Vagina (tissue), 2 donors: ENCODE measurements at places on chromosomes 7 and 10. TPM values are rescaled to one million over a fixed set of nuclear protein-coding genes. Genes with fewer than 3 reads are reported as not detected.

HSPA12A gene
- total RNA-seq: 28.7 TPM

TRIM73 gene
- 7.4 TPM for total RNA-seq

MPP7 gene
- total RNA-seq: 24.8 TPM

CDC14C gene
- total RNA-seq: not detected

PLXNA4 gene
- total RNA-seq: 14.0 TPM

HMX3 gene
- total RNA-seq: not detected

- DNase-seq: no peak
Observed at GRCh38 chr10:54758791-54759190, 42.2 kb downstream of the PCDH15 start.

GRCh38 chr10:47371629-47372485 lies 12.2 kb downstream of the ZNF488 start:
- peak; percentile 87 for DNase-seq

DNA sequence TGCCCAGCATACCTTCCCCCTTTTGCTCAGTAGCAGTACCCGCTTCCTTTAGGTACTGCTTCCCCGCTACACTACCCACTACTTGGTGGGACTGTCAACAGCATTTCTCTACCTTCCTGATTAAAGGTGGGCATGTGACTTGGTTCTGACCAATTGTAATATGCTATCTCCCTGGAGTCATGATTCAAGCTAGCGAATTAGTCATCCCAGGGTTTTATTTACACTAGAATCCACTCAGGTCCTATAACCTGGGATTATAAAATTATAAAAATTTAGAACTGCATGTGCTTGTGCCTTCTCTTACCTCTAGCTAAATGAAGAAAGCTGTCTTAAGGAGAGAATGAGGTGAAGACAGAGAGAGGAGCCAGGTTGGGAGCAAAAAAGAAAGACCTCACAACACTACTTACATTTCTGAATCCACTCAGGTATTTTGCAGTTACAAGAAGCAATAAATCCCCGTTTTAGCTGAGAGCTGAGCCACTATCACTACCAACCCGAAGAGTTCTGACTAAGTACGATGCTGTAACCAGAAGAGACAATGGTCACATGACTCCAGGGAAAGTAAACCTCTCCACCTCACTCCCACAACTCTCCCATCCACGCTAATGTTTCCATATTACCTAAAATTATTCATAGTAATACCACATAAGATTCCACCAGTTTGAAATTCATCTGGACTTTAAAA lies 9.7 kb downstream of the GBX1 start:
- DNase-seq: no peak

DNA sequence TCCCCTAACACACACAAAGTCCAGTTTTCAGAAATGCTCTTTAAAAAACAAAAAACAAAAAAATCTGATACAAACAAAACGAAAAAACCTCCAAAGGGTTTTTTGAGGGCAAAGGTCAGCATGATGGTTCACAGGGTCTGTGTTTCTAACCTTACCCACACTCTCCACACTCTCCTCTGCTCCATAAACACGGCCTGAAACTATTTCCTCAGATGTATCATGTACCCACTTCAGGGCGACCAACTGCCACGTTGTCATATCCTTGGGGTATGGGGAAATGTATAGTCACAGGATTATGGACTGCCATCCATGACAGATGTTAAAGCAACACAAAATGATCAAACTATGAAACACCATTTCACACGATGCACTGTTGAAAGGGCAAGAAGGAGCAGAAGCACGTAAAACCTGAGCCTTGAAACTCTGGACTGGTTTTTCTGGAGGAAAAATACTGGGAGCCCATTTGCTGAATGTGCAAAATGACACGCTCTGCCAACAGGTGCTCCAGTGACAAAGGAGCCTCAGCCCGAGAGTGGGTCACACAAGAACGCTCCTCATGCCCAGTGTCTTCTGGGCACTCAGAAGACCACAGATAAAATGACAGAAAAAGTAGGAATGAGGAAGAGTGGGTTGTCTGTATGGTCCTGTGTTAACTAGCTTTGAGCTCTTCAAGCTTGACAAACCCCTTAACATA lies 15.8 kb downstream of the NAPEPLD start:
- DNase-seq: no peak

DNA sequence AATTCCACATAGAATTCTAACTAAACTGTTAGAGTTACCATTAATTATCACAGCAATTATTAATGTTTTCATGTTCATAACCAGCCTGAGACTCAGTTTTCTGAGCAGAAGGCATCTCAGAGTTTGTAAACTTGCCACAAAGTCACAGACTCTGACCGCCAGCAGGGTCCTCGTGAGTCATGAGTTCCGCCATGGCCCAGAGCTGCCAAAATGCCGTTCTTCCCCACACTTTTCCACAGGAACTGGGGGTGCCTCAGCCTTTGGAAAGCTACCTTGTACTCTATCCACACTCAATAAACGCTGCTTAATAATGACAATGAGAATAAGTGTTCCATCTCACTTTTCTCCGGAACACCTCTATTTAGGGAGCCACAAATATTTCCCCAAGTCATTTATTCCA lies 22.1 kb upstream of the INHBA start:
- DNase-seq: no peak

DNA sequence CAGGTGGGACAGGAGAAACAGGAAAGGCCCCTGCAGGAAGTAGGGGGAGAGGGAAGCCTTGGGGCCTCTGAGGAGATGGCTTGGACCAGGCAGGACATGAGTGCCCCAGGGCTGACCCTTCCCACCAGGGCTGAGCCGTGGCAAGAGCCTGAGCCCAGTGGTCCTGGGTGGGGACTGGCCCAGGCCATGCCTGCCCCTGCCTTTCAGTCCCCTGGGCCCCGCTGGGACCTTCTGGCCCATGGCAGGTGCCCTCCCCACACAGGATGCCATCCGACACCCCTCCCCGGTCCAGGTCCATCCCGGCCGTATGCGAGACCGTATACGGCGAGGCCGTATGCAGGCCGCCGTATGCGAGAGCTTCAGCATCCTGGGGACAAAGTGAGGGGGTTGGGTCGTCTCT lies 2.0 kb downstream of the GRIFIN start:
- no peak for DNase-seq

- DNase-seq: no peak
Observed at GRCh38 chr7:140347218-140347617, 51.1 kb downstream of the SLC37A3 start.

GRCh38 chr7:30817371-30817767 lies 46.2 kb downstream of the MINDY4 start:
- peak; percentile 49 for DNase-seq

DNA sequence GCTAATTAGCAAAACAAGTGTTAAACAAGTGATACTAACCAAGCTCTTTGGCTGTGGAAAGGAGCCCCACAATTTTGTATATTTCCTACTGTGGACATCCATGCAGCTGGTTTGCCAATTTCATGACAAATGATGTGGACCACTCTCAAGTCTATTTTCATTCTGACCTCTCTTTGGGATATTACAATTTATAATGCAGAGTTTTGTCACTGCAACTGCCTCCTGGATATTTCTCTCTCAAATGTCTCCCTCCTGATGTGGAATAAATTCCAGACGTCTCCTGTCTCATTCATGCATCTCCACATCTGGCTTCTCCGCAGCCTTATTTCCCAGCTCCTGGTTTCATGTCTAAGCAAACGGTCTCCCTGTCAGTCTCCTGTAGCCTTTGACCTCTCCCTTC lies 80.6 kb upstream of the RHEB start:
- DNase-seq: no peak

GRCh38 chr10:18699849-18700840 lies 40.9 kb downstream of the ARL5B start:
- no peak for DNase-seq

DNA sequence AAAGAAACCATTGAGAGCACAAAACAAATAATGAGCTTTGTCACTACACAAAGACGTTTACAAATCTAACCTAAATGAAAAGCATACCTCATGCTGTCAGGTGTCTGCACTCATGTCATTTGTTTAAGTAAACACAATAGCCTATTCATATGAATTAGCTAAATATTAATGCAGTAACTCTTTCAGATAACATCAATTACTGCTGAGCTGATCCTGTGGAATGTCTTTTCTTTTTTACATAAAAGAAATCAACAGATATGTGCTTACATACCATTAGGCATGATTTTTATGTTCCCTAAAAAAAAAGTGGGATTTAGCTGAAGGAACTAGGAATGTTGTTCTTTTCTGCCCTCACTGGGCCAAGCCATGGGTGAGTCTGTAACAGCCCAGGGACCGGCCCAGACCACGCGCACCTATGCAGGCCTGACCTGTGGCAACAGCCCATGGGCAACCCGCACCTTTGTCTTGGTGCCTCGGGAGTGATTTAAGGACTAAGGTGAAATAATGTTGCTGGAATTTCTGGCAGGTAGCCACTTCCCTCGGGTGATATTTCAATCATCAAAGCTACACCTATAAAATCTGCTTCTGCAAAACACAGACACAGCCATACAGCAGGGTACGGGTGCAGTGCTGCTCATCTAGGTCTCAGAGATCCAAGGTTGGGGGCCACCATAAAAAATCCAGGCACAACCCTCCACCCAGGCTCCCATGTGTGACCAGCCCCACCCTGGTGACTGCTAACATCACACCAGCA lies 44.6 kb downstream of the FGFR2 start:
- no peak for DNase-seq

- DNase-seq: no peak
Observed at GRCh38 chr7:126305671-126306070, 947.1 kb downstream of the GRM8 start.

DNA sequence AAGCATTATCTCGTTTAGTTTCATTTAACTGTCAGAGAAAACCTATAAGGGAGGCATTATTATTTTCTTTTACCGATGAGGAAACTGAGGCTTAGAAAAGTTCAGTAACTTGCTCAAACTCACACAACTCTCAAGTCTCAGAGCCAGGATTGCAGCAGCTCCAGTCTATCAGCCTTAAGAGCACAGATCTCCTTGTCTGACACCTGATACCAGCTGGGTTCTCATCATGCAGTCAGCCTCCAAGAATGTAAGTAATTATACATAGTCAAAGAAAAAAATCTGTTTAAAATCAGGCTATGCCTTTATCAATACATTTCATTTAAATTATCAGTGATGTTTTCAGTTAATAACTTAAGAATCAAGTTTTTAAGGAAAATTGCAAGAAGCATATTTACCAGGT lies 236.6 kb upstream of the TCF7L2 start:
- no peak for DNase-seq

- no peak for DNase-seq
Observed at GRCh38 chr7:140441519-140441918, 37.7 kb downstream of the RAB19 start.

- DNase-seq: no peak
Observed at GRCh38 chr7:2197436-2198155, 35.1 kb downstream of the MAD1L1 start.

GRCh38 chr10:1424648-1425047 lies 312.7 kb downstream of the ADARB2 start:
- no peak for DNase-seq

DNA sequence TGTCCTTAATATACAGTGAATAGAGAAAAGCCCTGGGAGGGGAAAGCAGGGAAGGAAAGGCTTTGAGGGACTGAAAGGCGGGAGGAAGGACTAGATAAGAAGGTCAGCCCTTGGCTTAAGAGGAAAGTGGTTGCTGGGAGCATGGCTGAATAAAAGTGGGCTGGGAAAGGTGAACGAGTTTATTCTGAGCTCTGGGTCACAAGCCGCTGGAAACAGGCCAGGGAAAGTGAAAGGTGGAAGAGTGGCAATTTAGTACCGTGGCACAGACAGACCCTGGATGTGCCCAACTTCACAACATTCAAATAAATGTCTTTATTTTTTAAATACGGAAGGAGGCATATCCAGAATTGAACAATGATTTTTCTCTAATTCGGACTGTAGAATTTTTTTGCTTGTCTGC lies 39.7 kb downstream of the TAC1 start:
- no peak for DNase-seq

GRCh38 chr7:46610746-46611145 lies 689.7 kb upstream of the IGFBP3 start:
- no peak for DNase-seq

GRCh38 chr10:44439239-44439957 lies 54.5 kb upstream of the CXCL12 start:
- no peak for DNase-seq
